Activated CD4-positive, alpha-beta T cell treated with anti-CD3 and anti-CD28 coated beads, Interleukin-2, amount 50 U/mL, for 1 hour (primary cell): ENCODE measurements at places on chromosomes 3 and 15.

DNA sequence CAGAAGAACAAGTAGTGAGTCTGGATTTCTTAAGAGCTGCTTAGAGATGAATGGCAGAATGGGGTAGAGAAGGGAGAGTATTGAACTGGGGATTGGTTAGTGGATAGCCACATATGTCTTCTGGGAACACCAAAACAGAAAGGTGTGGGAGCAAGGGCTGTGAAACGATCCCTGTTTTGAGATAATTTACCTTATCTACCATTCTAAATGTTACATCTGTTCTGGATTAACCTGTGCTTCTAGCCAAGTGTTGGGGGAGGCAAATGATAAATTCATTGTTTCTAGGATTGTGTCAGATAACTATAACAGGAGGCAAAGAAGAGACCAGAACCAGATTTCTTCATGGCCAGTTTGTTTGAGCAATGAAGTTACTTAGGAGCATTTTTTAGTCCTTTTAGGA lies 8.4 kb downstream of the NR1D2 start:
- no peak for DNase-seq

DNA sequence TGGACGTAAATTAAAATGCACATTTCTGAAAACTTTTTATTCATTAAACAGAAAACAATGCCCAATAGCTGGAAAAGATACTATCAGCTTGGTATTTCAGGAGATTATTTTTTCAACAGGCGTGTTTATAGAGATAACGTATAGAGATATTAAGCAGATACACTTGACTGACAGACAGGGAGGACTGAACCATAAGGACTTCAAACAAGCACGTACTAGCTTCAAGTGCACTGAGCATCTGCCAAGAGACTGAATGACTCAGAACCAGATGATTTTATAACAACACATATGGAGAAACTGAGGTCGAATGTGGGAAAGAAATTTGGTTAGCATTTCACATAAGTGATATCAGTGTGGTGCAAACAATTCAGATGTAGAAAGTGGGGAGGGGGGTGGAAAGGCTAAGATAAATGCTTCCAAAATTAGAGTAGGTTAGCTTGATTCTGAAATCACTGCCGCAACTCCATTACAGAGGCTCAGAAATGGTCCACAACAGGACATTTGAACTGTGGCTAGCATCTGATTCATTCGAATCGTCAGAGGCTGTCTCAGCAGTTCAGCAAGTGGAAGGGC lies 103.5 kb downstream of the SEMA6D start:
- no peak for DNase-seq

GRCh38 chr15:52436981-52437380 lies 91.7 kb downstream of the MYO5A start:
- no peak for DNase-seq

DNA sequence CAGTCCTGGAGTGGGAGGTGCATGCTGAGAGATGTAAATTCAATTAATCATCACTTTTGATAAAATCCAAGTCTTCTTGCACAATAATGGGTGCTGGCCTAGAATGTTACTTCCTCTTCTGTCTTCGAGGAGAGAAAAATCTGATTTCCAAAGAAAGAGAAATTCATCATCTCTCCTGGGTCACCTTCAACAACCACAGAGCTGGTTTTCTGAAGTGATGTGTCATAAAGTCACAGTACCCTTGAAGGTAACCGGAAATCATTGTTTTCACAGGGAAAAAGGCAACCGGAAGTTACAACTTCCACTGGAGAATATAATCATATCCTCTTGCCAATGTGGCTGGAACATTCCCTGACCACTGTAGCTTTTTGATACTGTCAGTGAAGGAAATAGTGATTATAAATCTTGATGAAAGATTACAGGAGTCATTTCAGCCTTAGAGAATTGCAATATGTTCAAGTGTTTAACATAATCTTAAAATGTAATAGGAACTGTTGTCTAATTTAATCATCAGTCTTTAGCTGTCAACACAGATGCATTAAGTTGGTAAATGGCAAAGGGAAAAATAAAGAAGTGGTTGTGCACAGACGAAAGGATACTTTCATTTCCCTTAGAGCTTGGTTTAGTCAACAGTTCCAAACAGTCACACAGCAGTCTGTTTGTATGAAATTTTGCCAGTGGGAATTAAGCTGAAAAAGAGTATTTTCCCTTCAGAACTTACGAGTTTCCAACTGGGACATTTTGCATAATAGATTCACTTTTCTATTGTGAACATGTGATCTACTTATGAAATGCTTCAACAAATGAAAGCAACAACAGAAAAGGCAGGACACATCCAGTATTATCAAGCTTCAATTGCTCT lies 106.5 kb upstream of the SLC4A7 start:
- DNase-seq, result no peak

GRCh38 chr3:41346698-41347270 lies 147.5 kb downstream of the CTNNB1 start:
- DNase-seq, result no peak

DNA sequence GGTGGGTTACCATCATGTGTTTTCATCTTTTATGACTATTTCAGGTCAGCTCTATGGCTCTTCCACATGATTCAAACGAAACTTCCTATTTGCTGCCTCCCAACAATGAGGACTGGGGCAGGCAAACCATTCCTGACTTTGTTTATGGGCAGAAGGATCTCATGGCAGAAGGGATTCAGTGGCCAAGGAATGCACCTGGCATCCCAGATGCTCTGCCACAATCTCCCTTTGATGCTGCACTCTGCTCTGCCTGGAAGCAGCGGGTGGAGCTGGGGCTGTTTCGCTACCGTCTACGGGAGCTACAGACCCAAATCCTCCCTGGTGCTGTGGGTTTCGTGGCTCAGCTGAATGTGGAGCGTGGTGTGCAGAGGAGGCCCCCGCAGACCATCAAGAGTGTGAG lies 6.8 kb downstream of the GDPGP1 start:
- no peak for DNase-seq

- DNase-seq, result no peak
Observed at GRCh38 chr3:11721479-11721878, 77.8 kb upstream of the VGLL4 start.

- DNase-seq, result no peak
Observed at GRCh38 chr15:36643551-36643950, 64.1 kb downstream of the CDIN1 start.

- DNase-seq, result no peak
Observed at GRCh38 chr15:88995449-88995848, 82.3 kb upstream of the MFGE8 start.

DNA sequence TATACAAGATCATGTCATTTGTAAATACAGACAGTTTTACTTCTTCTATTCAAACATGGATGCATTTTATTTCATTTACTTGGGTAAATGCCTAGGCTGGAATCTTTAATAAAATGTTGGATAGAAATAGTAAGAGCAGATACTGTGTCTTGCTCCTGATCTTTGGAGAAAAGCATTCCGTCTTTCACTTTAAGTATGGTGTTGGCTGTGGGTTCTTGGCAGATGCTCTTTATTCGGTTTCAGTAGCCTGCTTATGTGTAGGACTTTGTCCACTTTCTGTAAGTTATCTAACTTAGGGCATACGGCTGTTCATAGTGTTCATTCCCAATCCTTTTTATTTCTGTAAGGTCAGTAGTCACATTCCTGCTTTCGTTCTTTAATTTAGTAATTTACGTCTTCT lies 303.0 kb downstream of the ADAMTS17 start:
- no peak for DNase-seq
